Trophoblast cell (in vitro differentiated cells and primary cell): ENCODE measurements at places on chromosomes 4 and X.

- no peaks in the 10 kb centered on the region for H3K4me1 ChIP-seq
- H3K27ac ChIP-seq: no peak overlapping the region
- no peak overlapping the region for H3K4me3 ChIP-seq
- H3K27me3 ChIP-seq: no peaks in the 10 kb centered on the region
- no peak for DNase-seq
- no peaks in the 10 kb centered on the region for H3K36me3 ChIP-seq
Measured at GRCh38 chr4:28523681-28524190, 1663.1 kb downstream of the STIM2 start.

DNA sequence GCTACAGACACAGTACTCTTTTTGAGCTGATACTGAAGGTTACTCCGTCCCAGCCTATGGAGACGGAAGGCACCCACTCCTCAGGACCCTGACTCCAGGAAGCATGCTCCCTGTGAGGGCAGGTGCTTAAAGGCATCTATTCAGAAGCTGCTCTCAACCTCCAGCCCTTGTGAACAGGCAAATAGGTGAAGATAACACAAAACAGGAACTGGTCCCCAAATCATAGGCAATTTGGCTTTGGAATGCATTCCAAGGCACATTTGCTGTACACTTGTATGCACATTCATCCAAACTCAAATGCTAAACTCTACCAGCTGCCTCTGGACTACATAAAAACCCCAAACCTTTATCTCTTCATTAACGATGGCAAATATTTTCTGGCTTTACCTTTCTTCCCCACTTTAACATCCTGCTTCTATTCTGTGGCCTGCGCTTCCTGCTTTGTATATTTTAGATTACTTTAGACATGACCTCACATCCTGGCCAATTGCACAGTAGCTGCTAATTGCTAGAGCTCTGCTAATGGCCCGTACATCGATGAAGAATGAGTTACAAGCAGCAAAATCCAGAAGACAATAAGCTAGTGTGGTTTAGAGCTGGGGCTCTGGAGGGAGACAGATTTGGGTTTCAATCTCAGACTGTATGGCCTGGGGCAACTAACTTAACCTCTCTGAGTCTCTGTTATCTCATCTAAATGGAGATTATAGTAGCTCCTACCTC is 3.2 kb downstream of the SEL1L3 start:
- H3K4me3 ChIP-seq: no peak overlapping the region
- H3K27ac ChIP-seq: no peak overlapping the region
- H3K27me3 ChIP-seq: peaks cover 3% of the 10 kb centered on the region
- DNase-seq: no peak
- H3K4me1 ChIP-seq: peaks cover 14% of the 10 kb centered on the region

DNA sequence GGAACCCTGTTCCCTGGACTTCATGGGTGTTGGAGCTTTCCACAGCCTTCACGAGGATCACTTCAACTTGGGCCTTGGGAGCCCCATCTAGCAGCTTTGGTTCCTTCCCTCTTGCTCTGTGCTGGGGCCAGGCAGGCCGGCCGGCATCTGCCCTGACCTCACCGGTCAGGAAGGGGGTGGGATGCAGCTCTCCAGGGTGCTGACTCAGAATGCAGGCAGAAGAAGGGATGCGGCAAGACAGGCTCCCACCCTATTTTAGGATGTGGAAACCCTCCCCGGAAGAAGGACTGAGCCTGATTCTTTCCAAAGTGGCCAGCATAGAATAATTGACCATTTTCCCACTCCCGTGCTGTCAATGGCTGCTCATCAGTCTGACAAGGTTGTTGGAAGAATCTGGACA is 47.1 kb downstream of the FHDC1 start:
- H3K36me3 ChIP-seq: no peaks in the 10 kb centered on the region
- H3K27ac ChIP-seq: no peak overlapping the region
- no peaks in the 10 kb centered on the region for H3K27me3 ChIP-seq

- H3K4me1 ChIP-seq: no peaks in the 10 kb centered on the region
- DNase-seq: no peak
- H3K27me3 ChIP-seq: no peaks in the 10 kb centered on the region
- H3K36me3 ChIP-seq: no peaks in the 10 kb centered on the region
Measured at GRCh38 chr4:11451716-11452115, 23.0 kb upstream of the HS3ST1 start.

DNA sequence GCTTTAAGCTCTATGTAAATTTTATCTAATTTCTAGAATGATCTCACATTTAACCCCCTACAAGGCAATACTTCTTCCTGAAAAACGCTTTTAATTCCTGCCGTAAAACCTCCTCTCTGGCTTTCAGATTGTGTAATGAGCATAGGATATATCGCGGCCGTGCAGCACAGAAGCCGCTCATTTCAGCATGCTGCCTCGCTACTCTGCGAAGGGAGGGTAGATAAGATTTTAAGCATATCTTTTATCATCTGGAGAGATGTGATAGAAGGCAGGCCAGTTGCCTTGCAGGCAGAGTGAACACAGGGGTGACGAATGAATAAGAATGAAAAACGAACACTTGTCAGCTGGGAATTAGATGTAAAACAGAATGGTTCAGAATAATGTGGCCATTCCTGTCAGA is 265.5 kb downstream of the UNC5C start:
- H3K27ac ChIP-seq: peak overlapping the region; percentile 42
- no peaks in the 10 kb centered on the region for H3K4me1 ChIP-seq
- H3K27me3 ChIP-seq: no peaks in the 10 kb centered on the region
- peaks cover 3% of the 10 kb centered on the region for H3K36me3 ChIP-seq
- no peak overlapping the region for H3K4me3 ChIP-seq

- H3K4me1 ChIP-seq: no peaks in the 10 kb centered on the region
- no peaks in the 10 kb centered on the region for H3K27me3 ChIP-seq
- no peaks in the 10 kb centered on the region for H3K36me3 ChIP-seq
Measured at GRCh38 chr4:106530821-106531220, 162.2 kb upstream of the GIMD1 start.

DNA sequence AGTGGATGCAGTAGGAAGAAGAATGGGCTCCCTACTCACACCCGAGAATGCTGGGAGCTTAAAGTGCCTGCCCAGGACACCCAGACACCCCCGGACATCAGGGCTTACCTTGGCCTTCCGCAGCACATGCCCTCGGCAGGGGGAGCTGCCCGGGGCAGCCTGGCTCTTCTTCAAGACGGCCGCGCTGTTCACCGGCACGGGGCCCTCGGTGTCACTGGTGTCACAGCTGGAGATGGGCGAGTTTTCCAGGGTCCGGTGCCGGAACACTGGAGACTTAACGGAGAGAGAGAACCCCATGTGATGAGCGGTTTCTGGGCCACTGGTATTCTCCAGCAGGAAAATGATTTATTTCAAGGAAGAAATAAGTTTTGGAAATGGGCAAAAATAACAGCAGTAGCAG is 170.9 kb downstream of the AFAP1 start:
- peaks cover 82% of the 10 kb centered on the region for H3K36me3 ChIP-seq
- H3K4me3 ChIP-seq: no peak overlapping the region
- H3K4me1 ChIP-seq: peaks cover 2% of the 10 kb centered on the region
- H3K27me3 ChIP-seq: no peaks in the 10 kb centered on the region

DNA sequence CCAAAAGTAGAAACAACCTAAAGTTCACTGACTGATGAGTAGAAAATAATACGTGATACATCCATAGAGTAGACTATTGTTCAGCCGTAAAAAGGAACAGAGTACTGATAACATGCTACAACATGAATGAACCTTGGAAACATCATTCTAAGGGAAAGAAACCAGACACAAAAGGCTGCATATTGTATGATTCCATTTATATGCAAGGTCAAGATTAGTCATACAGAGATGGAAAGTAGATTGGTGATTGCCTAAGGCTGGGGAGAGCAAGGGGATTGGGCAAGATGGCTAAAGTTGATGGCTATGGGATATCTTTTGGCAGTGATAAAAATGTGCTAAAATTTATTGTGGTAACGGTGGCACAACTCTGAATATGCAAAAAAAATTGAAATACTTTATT is 209.1 kb downstream of the RELL1 start:
- no peak overlapping the region for H3K4me3 ChIP-seq
- no peaks in the 10 kb centered on the region for H3K27me3 ChIP-seq
- H3K36me3 ChIP-seq: no peaks in the 10 kb centered on the region
- no peak overlapping the region for H3K27ac ChIP-seq
- peaks cover 3% of the 10 kb centered on the region for H3K4me1 ChIP-seq

DNA sequence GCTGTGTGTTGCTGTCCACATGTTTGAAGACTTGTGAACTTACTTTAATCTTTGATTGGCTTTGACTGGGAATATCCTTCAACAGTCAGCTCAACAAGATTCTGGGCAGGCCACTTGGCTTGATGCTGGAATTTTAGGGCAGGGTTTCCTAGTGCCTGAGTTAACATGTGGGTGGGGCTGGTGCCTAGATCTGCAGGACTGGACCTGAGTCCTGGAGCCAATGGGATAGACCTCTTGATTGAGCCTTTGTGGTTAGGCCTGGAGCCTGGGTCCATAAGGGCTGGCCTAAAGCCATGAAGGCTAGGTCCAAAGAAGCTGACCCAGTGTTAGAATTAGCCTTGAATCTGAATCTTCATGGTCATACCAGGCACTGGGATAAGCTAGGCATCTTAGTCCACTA is 757.1 kb upstream of the ADGRL3 start:
- no peak for DNase-seq
- H3K4me1 ChIP-seq: no peaks in the 10 kb centered on the region
- H3K27ac ChIP-seq: no peak overlapping the region
- no peak overlapping the region for H3K4me3 ChIP-seq
- no peaks in the 10 kb centered on the region for H3K36me3 ChIP-seq

DNA sequence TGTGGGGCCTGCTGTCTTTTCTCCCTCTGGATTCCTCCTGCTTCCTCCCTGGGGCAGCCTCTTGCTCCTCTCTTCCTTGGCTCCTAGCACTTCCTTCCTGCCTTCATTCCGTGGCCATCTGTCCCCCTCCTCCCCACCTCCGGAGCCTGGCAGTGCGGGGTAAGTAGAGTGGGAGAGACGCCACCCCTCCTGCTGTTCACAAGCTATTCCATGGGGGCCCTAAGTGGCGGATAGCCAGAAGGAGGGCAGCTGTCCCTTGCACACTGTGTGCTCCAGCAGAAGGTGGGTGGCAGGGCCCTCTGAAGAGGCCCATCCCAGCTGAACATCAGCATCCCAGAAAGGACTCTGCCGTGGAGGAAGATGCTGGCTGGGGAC is 27.4 kb downstream of the CCNQ start:
- no peak overlapping the region for H3K4me3 ChIP-seq
- no peak overlapping the region for H3K27ac ChIP-seq
- H3K36me3 ChIP-seq: no peaks in the 10 kb centered on the region

GRCh38 chr4:88802585-88803286 is 105.1 kb upstream of the NAP1L5 start:
- H3K4me3 ChIP-seq: no peak overlapping the region
- no peaks in the 10 kb centered on the region for H3K4me1 ChIP-seq
- DNase-seq: no peak
- no peaks in the 10 kb centered on the region for H3K36me3 ChIP-seq
- no peaks in the 10 kb centered on the region for H3K27me3 ChIP-seq

DNA sequence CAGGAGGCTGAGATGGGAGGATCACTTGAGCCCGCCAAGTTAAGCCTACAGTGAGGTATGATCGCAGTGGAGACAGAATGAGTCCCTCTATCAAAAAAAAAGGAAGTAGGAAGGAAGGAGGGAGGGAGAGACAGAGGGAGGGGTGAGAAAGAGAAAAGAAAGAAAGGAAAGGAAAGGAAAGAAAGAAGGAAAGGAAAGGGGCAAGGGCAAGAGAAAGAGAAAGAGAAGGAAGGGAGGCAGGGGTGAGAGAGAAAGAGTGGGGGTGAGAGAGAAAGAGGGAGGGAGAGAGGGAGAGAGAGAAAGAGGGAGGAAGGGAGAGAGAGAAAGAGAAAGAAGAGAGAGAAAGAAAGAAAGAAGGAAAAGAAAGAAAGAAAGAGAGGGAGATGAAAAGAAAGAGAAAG is 13.2 kb downstream of the ELF2 start:
- H3K27ac ChIP-seq: no peak overlapping the region
- no peaks in the 10 kb centered on the region for H3K27me3 ChIP-seq
- H3K4me1 ChIP-seq: peaks cover 5% of the 10 kb centered on the region
- no peak for DNase-seq

DNA sequence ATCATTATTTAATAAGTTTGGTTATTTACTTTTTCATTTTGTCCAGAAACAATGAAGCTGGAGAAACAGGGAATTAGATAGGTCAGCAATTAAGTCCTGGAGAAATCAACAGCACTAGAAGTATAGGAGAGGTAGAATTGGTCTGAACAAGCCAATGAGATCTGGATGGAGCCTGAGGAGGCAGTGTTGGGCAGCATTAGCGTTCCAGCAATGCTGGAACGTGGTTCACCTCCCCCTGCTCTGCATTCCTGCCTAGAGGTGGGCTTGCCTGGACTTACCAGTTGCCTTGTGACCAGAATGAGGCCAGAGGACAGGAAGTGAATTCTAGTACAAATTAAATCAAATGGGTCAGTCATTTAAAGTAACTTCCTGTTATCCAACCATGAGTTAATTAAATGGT is 4.6 kb downstream of the RASSF6 start:
- H3K27ac ChIP-seq: no peak overlapping the region
- peak; percentile 35 for DNase-seq
- no peak overlapping the region for H3K4me3 ChIP-seq
- no peaks in the 10 kb centered on the region for H3K4me1 ChIP-seq

DNA sequence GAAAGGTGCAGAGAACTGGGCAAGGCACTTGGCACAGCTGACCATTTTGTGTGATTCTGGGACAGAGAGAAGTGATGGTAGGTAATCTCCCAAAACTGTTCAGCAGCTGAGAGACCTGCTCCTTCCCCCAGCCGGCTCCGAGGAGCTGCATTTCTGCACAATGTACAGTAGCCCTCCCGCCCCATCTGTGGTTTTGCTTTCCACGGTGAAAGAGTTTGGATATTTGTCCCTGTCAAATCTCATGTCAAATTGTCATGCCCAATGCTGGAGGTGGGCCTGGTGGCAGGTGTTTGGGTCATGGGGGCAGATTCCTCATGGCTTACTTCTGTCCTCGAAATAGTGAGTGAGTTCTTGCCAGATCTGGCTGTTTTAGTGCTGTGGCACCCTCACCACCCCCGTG is 90.5 kb upstream of the CD99 start:
- H3K27me3 ChIP-seq: no peaks in the 10 kb centered on the region
- H3K4me1 ChIP-seq: peaks cover 26% of the 10 kb centered on the region
- no peaks in the 10 kb centered on the region for H3K36me3 ChIP-seq
- no peak overlapping the region for H3K4me3 ChIP-seq
- no peak overlapping the region for H3K27ac ChIP-seq

DNA sequence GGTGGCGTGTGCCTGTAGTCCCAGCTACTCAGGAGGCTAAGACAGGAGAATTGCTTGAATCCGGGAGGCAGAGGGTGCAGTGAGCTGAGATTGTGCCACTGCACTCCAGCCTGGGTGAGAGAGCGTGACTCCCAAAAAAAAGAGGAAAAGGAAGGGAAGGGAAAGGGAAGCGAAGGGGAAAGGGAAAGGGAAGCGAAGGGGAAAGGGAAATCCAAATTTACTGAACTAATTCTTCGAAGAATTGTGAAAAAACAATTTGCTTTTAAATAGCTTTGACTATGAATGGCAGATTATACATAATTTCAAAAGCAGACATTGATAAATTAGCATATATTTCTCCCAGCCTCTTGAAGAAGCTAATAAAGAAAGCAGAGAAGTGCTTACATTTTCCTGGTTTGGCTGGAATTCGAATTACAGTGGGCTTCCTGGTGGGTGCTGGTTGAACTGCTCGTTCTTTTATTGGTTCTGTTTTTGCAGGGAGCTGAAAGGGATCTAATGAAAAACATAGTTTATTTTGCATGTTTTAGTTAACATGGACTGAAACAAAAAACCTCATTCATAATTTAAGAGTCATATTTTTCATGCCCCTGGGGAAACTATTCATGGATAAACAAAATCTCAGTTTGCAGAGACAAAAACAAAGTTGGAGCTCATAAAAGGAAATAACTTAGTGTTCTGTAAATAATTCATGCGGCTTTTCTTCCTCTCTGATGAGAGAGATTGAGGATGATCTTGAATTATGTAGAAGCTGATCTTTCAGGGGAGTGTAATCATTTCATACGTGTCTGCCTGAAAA is 66.0 kb downstream of the RPS3A start:
- H3K27ac ChIP-seq: no peak overlapping the region
- H3K36me3 ChIP-seq: peaks cover 6% of the 10 kb centered on the region
- no peaks in the 10 kb centered on the region for H3K27me3 ChIP-seq
- no peak for DNase-seq
